Vagina (tissue), 2 donors: ENCODE measurements at places on chromosomes 6 and 20.

DNA sequence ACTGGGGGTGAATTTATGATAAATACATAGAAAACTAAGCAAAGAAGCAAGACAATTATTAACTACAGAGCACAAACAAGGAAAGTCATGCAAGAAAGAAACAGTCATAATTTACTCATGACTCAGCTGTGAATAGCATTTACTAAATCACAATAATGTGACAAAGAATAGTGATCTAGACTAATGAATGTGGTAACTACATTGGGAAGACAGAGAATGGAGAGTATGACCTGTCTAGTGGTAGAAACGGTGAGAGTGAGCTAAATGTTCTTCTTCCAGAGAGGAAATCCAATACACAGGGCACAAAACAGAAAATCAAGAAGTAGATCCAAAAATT, 153.5 kb upstream of the DST start:
- DNase-seq, result no peak

- DNase-seq, result no peak
Measured at GRCh38 chr6:164612751-164613150, 696.7 kb downstream of the C6orf118 start.

GRCh38 chr6:130282234-130282995, 59.7 kb upstream of the SAMD3 start:
- no peak for DNase-seq

- no peak for DNase-seq
Measured at GRCh38 chr6:39887692-39888450, 46.4 kb downstream of the MOCS1 start.

DNA sequence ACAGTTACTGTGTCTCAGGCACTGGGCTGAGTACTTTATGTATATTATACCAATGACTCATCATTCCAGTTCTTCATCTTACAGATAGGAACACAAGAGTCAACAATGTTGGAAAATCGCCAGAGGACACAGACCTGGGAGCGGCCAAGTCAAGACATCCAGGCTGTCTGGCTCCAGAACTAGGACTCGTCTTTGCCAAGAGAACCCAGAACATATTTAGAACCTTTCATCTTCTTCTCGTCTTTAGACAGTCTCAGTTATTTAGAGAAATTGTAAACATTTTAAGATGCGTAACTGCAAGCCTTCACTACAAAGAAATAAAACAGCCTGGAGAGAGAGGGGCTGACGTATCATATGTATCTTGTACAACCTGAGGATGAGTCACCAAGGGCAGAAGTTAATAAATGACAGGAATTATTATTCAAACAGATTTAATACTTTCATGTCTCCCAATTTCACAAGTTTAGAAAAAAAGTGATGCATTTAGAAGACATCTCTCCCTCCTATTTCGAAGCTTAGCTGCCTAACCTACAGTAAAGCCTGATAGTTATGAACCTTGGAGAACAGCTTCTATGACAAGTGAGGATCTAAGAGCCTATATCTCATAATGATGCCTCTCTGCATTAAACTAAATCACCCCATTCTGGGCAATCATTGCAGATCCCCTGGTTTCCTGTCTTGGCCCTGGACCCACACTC, 43.4 kb downstream of the SLC22A3 start:
- DNase-seq, result no peak

DNA sequence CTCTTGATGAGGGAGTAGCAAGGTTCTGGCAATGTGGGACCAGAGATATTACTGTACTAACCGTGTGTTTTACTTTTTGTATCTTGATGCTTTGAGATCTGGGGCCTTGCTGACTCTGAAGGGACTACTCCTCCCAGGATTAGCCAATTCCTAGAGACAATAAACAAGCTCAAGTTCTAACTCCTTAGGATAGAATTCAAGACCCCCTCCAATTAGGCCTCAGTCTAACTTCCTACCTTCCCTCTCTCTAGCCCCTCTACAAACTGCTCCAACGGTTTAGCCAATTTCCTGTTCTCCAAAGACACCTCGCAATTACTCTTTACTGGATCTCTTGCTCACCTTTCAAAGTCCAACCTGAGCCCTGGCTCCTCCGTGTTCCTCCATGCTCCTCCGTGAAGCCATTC, 158.7 kb upstream of the JARID2 start:
- no peak for DNase-seq

- no peak for DNase-seq
Measured at GRCh38 chr6:158405933-158406332, 93.7 kb downstream of the TULP4 start.

DNA sequence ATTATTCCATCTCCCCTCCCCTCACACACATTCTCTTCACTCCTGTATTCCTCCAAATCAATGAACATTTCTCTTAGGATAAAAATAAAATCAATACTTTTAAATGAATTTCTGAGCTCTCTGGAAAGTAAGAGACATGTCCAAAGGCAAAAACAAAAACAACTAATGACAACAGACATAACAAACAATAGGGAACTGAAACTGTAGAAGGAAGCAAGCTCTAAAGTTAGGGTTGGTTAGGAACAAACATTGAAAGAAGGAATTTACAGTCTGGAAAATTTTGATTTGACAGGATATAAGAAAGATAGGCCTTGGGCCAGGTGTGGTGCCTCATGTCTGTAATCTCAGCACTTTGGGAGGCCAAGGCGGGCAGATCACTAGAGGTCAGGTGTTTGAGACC, 17.5 kb upstream of the MYCT1 start:
- no peak for DNase-seq

DNA sequence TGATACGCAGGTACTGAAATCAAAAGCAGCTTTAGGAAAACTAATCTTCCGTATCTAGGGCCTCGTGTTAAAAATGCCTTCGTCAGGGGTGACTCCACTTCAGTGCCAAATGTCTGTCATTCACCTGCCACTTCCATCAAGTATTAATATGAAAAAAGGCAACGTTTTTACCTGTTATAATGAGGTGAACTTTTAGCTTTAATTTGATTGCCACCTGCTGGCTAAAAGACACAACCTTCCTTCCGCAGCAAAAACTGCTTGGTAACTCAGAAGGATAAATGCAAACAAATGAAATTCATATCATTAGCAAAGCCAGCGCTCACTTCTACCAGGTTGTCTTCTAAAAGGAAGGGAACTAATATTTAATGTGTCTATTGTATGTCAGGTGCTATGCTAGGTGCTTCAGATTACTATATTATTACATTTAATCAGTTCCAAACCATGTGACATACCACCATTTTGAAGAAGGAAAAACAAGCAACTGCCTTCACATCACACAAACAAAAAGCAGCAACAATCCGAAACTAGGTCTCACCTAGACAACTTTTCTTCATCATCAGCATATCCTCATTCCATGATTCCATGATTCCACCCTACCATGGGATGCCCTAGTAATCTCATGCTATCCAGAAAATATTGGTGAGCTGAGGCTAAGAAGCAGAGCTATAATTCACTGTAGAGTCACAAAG, 20.6 kb upstream of the ARHGAP18 start:
- no peak for DNase-seq

GRCh38 chr20:46552460-46553420, 2.3 kb upstream of the OCSTAMP start:
- DNase-seq, result no peak

GRCh38 chr20:21464916-21465315, 48.9 kb downstream of the NKX2-2 start:
- DNase-seq, result no peak

DNA sequence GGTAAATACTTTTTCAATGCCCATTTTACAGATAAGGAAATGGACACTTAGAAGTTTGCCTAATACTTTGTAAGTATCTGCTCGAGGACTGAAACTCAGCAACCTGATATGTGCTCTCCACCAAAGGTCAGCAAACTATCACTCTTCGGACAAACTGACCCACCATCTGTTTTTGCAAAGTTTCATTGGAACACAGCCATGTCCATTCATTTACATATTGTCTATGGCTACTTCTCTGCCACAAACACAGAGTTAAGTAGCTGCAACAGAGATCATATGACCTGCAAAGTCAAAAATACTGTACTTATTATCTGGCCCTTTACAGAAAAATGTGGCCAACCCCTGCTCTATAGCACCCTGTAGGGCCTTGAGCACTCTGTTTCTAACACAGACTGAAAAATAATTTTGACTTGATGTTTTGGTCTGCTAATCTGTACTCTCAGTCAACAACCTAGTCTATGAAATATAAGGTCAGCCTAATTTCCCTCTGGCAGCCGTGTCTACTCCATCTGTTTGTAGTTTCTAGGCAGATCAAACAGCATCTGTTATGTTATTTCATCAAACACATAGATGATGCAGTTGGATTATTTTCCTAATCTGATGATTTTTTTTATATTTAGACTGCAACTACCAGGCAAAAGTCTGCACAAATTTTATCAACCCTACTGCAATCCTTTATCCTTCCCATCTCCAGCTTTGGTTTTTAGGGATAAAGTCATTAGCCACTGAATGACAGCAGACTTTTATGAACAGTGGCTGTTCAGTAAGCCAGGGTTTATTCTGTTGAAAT, 41.4 kb upstream of the BEND6 start:
- DNase-seq, result no peak

DNA sequence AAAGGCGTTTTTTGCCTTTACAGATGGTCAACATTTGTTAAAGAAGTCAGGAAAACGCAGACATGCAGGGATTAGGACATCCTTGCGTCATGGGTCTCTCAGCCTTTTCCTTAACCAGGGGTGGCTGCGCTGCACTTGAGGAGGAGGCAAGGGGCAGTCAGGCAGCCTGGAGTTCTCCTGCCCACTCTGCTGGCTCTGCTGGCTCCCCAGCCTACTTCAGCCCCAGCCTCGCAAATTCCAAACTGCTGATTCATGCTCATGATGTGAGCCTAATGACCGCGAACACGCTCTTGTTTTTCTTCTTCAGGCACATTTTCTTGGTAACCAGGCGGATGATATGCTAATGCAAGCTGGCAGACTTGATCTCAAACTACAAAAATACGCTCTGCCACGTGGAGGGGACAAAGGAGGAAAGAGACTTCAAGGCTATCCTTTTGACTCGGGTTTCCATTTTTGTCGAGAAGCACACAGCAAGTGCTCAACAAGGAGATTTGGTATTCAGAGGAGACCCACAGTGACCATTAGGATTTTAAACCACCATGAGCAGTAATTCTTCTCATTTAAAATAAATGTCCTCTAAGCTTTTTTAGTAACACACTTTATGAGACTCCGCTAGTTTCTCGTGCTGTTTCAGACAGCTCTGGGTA, 290.3 kb upstream of the STXBP5 start:
- DNase-seq, result no peak

- no peak for DNase-seq
Measured at GRCh38 chr6:152748843-152749242, 1.8 kb upstream of the VIP start.

DNA sequence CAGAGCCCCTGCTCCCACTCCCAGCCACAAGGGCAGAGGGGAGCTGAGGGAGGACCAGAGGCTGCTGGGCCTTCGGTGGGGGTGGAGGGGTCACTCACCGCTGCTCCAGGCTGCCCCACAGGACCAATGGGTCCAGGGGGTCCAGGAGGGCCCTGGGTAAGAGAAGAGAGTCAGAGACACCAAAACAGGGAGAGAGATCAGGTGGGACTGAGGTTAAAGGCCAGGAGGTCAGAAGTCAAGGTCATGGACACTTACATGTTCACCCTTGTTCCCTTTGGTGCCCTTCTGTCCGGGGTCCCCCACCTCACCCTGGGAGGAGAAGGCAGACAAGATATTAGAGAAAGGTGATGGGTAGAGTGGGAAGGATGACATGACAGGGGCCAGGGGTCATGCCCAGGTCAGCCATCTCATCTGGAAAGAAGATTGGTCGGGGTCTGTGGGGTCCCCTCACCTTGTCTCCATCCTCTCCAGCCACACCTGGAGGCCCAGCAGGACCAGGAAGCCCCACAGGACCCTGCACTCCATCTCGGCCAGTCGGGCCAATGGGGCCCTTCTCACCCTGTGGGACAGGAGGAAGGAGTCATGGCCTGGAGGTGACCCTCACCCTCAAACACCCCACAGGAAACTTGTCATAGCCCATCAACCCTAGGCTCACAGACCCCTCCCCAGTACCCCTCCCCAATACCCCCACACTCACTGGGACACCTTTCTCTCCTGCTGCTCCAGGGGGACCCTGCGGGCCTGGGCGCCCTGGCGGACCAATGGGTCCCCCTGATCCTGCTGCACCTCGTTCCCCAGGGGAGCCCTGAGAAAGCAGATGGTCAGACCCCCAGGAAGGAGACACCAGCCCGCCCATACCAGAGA, 21.0 kb downstream of the COL11A2 start:
- DNase-seq, result no peak

GRCh38 chr6:155270561-155271091, 6.8 kb downstream of the CLDN20 start:
- no peak for DNase-seq

DNA sequence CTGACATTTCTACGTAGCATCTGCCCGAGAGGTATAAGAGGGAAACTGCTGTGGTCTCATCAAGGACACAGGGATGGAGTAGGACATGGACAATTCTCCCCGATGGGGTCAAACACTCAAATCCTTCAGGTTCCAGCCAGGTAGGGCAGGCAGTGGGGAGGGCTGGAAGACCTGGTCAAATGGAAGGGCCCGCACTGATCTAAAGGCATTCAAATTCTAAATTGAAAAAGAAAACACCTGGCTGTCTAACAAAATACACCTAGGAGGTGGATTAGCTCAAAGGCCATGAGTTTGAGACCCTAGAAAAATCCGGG, 8.2 kb downstream of the DUSP15 start:
- DNase-seq, result no peak

GRCh38 chr20:53940907-53941545, 129.4 kb downstream of the BCAS1 start:
- peak; percentile 71 for DNase-seq

DNA sequence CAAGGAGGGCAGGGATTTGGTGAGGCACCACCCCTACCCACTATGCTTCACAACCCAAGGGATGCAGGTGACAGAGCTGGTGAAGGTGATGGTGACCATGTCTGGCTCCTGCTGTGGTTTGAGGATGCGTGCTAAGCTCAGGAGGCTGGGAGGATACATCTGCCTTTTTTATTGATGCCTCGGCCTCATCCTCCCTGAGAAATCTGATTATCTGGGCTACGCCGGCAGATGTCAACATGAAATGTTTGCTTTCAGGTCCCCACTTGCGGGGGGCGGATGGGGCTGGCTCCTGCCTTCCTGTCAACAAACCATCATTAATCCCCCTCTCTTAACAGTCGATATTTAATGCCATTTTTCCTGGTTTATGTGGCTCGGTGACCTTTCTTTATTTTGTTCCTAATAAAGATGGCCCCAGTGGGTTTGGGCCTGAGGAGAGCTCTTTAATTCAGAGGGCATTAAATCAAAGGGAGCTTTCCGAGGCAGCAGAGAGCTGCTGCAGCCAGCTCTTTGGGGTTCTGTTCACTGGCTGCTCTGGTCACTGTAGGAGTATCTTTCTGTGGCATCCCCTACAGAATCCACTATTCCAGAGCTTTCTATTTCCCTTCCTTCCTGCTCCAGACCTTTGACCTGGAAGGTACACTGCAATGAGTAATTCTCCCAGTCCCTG, 33.5 kb upstream of the LRFN2 start:
- no peak for DNase-seq

- no peak for DNase-seq
Measured at GRCh38 chr6:35733633-35734032, 3.2 kb upstream of the ARMC12 start.

GRCh38 chr6:35601331-35602132, 87.2 kb downstream of the FKBP5 start:
- peak; percentile 96 for DNase-seq
